ENCODE measurements at places on chromosomes 1 and 21.

GRCh38 chr1:115218034-115218405 lies 120.0 kb downstream of the NGF start:
- DNase-seq = no peak

DNA sequence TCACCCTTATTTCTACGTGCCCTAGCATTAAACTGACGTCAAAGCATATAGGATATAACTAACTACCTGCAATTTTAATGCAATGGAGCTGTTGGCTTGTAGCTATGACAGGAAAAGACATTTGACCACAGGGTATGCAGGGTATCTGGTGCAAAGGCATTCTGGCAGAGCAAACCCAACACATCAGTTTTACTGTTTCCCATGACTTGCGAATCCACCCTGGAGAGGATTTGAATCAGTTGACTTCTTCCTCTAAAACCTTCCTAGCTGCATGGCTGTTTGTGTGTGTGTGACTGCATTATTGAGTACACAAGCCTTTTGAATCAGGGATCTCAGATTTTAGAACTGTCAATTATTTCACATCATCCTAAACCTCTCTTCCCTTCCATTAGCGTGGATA lies 41.7 kb upstream of the SYT14 start:
- DNase-seq = no peak

DNA sequence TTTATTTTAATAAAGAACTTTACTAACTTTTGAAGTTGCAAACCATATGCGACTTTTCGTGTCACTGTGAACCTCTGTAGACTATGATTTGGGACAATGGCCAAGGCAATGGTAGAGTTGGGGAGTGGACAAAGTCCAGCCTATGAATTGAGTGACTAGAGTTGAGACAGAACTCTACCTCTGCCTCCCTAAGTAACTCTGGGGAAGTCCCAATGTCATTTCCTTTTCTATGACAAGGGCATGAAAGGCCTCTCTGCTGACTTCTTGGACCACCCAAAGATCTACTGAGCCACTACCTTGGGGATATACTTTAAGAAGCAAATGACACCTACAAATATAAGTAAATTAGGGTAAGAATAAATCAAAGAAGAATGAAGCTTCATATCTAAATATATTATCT lies 19.3 kb downstream of the BEND5 start:
- DNase-seq = no peak

- DNase-seq = no peak
These were observed 67.9 kb downstream of the KLHDC7A start for GRCh38 chr1:18548643-18549042.

- no peak for DNase-seq
These were observed 141.2 kb downstream of the FGGY start for GRCh38 chr1:59438058-59438560.

DNA sequence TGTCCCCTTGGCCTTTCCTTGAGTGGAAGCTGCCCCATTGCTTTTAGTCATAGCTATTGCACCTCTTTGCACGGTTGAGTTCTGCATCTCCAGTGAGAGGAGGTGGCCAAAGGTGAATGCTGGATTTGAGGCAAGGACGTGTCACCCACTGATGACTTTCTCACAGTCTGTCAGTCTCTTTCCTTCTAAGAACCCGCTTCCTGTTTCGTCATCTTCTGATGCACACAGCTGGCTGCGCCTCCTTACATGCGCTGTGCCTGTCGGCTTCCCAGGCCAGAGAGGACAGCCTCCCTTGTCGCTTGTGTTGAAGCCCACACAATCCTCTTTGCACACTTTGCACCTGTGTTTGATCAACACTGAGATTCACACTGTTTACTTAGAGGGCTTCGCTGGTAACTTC lies 41.8 kb upstream of the PWP2 start:
- no peak for DNase-seq

DNA sequence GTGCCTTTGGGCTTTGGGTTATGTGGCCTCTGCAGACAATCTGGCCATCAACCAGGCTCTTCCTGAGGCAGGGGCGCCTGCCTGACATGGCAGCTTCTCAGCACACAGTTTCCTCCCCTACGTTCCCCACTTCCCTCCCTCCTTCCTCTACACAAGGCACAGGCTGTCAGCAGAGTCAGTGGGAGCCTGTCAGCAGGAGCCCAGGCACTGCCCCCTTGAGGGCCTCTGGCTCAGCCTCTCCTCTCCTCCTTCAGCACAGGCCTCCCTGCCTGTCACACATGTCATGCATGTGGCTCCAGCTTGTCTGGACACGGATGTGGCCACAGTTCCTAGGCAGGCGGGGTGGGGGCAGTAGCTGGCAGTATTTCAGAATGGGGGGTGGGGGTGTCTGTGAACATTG lies 52.2 kb upstream of the ARTN start:
- DNase-seq = no peak

GRCh38 chr21:34967509-34968289 lies 81.4 kb downstream of the RUNX1 start:
- DNase-seq = no peak

- DNase-seq = no peak
These were observed 565.4 kb downstream of the LMO4 start for GRCh38 chr1:87894062-87894461.

DNA sequence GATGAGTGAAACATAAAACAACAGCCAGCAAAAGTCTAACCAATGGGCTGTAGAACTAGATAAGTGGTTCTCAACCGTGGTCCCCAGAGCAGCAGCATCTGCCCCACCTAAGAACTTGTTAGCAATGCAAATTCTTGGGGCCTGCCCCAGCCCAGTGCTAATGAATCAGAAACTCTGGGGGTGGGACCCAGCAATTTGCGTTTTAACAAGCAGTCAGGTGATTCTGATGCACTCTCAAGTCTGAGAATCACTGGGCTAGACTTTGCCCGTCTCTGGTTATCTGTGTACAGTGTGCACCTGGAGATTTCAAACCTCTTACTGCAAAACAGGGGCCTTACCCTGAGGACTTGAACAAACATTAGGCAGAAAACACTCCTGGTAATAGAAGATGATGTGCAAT lies 66.5 kb downstream of the PLXNA2 start:
- DNase-seq = no peak

- DNase-seq = no peak
These were observed 497 bp downstream of the FBXO44 start for GRCh38 chr1:11654939-11655808.
